HuH-7 (cell line): ENCODE measurements at places on chromosomes 5 and 9.

GRCh38 chr9:99177576-99178366 is 44.0 kb downstream of the ALG2 start:
- no peak for DNase-seq

- DNase-seq, result no peak
Observed at GRCh38 chr9:71479621-71480020, 288.7 kb downstream of the CEMIP2 start.

GRCh38 chr5:175548626-175549311 is 70.4 kb downstream of the SFXN1 start:
- DNase-seq, result no peak

DNA sequence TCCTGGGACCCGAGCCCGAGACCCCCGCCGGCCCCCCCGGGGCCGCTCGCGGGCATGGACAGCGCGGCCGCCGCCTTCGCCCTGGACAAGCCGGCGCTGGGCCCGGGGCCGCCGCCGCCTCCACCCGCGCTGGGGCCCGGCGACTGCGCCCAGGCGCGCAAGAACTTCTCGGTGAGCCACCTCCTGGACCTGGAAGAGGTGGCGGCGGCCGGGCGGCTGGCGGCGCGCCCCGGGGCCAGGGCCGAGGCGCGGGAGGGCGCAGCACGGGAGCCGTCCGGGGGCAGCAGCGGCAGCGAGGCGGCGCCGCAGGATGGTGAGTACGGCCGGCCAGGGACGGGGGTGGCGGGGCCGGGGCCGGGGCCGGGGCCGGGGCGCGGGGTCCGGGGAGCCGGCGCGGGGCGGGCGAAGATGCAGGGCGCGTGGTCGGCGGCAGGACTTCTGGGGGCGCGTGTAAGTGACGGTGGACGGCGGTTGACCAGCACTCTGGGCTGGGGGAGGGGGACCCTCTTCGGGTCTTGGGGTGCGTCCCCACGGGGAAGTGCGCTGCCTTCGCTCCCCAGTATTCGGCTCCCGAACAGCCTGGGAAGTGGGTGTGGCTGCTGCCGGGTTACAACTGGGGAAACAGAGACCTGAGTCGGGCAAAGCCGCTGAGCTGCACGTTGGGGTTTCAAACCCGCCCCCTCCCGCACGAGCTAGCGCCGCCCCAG is 520 bp downstream of the PRRX2 start:
- no peak for DNase-seq

DNA sequence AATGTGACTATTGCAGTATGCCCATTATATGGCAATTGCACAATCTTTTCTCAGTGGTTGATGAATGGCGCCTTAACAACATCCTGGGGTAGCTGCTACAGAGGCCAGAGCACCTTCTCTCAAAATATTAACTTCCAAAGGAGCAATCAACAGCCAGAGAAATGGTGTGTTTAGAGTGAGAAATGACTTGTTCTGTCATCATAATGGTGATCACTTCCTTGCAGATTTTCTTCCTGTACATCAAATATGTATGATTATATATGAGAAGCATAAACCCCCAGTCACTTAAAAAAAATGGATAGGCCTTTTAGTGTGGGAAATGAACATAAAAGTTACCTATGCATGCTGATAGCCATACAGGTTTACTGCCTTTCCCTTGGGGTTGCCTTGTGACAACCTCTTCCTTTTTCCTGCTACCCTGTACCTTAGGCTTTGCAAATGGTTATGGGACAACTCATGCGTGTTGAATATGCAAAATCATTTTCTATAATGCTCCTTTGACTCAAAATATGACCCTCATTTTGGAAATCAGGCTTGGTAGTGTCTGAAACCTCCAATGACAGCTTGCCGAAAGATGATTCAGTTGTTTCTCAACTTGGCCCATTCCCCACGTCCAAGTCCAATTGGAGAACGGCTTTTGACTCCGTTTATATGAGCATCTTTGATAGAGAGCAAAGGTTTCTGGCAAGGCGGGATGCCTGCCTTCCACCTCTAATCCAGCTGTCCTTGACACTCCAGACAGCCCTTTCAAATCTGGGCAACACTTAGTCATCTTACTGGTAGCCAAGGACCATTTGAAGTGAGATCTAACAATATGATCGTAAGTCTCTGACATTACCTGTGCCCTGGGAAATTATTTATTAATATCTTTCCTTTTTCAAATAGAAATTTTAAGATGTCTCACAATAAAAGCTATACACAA is 69.3 kb downstream of the SLC1A1 start:
- no peak for DNase-seq

GRCh38 chr9:98538626-98539031 is 170.1 kb downstream of the GABBR2 start:
- DNase-seq, result no peak

DNA sequence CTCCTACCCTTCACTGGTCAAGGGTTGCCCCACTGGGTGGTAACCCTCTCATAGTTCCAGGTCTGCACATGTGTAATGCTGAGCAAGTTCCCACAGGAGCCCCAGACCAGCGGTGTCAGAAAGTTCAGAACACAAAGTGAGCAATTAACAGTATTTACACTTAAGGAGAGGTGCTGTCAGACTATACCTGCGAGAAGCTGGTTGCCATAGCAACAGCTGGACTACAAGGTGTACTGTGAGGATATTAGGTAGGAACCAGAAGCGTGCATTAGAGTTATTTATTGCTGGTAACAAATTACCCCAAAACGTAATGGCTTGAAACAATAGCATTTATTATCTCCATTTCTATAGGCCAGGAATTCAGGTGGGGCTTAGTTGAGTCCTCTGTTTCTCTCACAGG is 317.0 kb upstream of the RPS23 start:
- DNase-seq, result no peak

DNA sequence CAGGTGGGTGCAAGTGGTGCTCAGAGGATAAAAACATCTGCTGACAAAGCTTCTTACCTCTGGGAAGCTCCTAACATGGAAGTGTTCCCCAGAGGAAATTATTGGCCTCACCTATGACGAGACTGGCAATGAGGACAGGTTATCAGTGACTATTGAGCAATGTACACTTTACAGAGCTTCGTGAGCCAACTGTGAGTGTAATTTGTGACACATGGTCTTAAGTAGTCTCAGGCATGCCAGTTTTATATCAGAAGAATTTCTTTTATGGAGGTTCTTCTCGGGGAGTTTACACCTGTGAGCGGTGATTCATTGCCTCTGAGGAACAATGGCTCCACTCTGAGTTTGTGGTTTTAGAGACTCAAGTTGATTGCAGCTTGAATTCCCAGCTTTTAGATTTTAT is 11.3 kb downstream of the ANKDD1B start:
- no peak for DNase-seq
